Activated T-cell treated with anti-CD3 and anti-CD28 coated beads for 4 hours (primary cell): ENCODE measurements at places on chromosomes 16 and 17.

DNA sequence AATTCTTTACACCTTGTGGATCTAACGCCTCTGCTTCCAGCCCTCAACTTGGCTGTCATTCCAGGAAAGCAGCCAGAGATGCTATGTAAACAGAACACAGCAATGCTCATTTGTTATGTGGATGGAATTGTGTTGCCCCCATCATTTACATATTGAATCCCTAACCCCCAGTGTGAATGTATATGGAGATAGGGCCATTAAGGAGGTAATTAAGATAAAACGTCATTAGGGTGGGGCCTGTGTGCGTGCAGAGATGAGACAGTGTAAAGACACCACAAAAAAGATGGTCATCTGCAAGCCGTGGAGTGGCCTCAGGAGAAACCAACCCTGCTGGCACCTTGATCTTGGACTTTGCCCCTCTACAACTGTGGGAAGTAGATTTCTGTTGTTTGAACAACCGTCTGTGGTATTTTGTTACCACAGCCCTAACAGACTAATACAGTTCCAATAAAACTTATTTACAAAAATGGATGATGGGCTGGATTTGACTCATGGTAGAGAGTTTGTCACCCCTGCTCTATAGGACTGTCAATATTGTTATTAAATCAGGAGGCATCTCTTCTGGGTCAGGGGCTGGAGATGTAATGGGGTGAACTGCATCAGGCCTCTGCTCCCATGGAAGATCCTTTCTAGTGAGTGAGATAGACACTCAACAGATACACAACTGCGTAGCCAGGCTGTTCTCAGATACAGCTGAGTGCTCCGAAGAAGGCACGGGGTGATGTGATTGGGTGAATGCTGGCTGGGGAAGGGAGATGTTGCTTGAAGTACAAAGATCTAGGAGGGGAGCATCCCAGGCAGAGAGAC, 339.0 kb downstream of the SNX29 start:
- DNase-seq = no peak

DNA sequence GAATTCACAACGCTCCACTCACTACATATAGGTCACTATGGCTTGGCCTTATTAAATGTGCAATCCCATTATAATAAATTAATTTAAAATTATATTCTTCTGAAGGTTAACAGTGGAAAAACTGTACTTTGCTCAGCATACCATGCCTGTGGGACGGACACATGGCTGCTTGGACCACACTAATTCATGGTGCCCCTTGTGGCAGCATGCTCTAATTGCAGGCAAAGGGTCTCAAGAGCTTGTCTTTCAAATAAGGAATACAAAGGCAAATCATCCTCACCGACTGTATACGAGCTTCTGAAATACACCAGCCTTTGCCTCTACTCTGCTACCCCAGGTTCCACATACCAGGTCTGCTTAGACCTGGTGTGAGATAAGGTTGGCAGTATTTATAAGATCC, 11.7 kb downstream of the SMPD3 start:
- DNase-seq = no peak

GRCh38 chr16:31025339-31025738, 8.0 kb upstream of the STX4 start:
- DNase-seq = no peak

- DNase-seq = no peak
Measured at GRCh38 chr17:27644586-27644985, 13.6 kb downstream of the LGALS9 start.
